Coronary artery (tissue), 2 donors: ENCODE measurements at places on chromosomes 3 and 15.

GRCh38 chr15:29207027-29207757, 62.4 kb downstream of the NSMCE3 start:
- DNase-seq: no peak

GRCh38 chr3:47762233-47762632, 19.5 kb downstream of the SMARCC1 start:
- DNase-seq: no peak

GRCh38 chr3:138441742-138442141, 7.3 kb downstream of the ESYT3 start:
- DNase-seq: no peak

DNA sequence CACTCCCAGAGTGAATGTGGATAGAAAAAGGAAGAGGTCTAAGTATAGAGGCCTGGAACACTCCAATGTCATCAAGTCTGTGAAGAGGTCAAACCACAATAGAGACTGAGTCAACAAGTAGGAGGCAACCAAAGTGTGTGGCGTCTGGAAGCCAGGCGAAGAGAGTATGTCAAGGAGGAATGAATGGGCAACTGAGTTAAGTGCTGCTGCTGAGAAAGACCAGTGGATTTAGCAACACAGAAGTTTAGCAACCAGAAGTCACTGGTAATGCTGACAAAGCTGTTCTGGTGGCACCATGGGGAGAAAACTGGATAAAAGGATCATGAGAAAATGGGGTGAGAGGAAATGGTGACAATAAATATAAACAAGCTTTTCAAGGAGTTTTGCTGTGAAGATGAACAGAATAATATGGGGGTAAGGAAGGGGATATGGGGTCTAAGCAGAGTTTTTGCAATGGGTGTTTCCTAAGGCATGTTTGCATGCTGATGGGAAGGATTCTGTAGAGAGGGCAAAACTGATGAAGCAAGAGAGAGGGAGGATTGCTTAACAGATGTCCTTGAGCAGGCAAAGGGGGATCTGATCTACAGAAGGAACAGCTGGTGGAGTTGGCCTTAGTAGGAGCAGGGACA, 38.4 kb downstream of the PCOLCE2 start:
- DNase-seq: no peak

DNA sequence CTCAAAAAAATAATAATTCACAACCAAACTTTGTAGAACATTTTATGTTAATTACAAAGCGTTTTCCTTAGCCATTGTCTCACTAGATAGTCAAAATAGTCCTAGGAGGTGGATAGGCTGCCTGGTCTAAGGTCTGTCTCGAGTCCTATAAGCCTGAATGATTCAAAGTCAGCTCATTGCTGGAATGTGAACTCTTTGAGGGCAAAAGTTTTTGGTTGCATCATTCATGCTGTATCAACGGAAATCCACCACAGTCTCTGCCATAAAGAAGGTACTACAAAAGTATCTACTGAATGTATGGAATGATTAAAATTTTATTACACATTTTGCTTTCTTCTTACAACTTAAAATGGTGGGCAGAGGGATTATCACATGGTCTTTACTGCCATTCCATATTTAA, 387.3 kb upstream of the RARB start:
- DNase-seq: no peak

- no peak for DNase-seq
Observed at GRCh38 chr3:37899101-37899707, 37.5 kb downstream of the CTDSPL start.

DNA sequence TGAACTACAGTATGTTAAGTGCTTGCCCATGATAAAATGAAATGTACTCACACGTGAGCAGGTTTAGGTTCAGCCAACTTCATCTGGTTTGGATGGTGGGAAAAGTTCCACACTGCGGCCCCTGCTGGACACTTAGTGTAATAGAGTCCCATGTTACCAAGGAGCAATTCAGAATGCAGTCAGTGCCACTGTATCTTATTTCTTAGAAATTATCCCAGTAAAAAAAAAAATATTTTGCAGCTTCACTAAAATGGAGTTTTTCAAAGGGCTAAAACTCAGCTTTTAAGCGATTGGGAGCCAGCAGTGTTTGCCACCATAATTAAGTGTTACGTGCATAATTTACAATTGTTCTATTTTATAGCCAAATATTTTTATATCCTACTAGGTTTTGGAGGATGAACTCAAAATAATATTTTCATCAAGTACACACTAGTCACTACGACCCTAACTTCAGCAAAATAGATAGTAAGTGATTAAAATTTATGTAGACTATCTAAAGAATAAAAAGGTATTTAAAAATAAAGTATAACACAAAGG, 371.7 kb upstream of the GBE1 start:
- no peak for DNase-seq

GRCh38 chr3:105674437-105675065, 194.3 kb downstream of the CBLB start:
- no peak for DNase-seq

DNA sequence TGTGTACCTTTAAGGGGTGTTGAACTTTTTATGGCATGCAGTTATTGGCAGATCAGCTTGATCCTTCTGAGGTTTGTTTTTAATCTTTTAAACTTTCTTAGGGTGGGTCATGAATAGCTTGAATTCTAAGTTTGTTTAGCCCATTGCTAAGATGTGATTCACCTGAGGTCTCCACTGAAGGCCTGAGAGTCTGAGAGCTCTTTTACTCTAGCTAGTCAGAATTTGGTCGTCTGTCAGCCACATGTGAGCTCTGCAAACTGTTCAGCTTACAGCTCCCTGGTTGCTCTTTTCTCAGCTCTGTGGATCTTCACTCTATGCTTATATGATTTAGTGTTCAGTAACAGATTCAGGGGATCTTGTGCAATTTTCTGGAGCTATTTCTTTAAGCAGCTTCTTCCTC, 161.3 kb downstream of the ABHD5 start:
- DNase-seq: no peak

- DNase-seq: no peak
Observed at GRCh38 chr15:77024273-77025082, 29.6 kb downstream of the PSTPIP1 start.

DNA sequence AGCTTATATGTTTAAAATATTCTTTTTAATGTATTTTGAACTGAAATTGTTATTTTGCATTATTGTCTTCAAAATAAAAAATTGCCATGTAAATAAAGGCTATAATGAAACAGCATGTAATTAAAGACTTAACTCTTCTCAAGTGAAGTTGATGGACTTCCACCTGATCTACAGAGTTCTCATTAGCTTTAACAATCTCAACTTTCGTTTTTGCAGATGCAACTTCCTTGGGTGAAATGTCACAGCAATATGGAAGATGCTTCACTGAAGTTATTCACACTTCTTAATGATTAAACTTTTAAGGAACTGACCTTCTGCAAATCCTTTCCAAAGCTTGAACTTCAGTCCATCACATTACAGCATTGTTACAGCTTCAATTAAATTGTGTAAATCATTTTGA, 63.6 kb downstream of the OSTN start:
- DNase-seq: no peak

- no peak for DNase-seq
Observed at GRCh38 chr3:43870844-43871626, 180.3 kb downstream of the ABHD5 start.

DNA sequence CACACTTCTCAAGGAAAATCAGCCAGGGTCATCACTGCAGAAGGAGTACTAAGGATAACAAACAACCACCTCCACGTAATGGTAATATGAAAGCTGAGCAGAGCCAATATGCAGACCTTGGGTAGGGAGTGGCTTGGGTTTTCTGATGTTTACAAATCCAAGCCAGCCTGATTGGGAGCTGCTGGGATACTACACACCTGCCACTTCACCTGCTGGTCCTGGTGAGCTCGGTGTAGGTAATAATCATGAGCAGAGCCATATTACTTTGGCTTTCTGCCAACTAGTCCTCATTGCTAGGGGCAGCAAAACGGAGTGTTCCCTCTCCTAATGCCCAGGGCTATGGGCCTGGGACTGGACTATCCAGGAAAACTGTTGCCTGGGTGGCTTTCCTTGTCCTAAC, 433.5 kb upstream of the PPP2R3A start:
- no peak for DNase-seq

- no peak for DNase-seq
Observed at GRCh38 chr15:100112061-100112420, 229.7 kb downstream of the ADAMTS17 start.

DNA sequence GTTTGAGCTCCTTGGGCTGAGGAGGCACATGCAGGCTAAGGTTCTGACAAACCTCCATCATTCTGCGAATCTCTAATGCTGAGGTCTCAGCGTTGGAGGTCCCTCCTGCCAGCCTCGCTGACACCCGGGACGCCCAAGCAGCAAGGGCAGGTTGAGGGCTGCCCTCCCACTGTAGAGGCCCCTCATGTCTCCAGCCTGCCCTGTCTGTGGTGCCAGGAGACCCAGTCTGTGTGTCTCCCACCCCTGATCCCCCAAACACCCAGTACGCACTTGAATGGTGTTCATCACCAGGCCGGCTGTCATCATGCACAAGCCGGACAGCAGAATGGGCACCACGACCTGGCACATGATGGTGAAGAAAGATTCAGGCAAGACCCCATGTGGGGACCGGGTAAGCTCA, 27.8 kb downstream of the SLC41A3 start:
- DNase-seq: no peak

GRCh38 chr3:9308298-9308990, 54.4 kb upstream of the THUMPD3 start:
- no peak for DNase-seq

DNA sequence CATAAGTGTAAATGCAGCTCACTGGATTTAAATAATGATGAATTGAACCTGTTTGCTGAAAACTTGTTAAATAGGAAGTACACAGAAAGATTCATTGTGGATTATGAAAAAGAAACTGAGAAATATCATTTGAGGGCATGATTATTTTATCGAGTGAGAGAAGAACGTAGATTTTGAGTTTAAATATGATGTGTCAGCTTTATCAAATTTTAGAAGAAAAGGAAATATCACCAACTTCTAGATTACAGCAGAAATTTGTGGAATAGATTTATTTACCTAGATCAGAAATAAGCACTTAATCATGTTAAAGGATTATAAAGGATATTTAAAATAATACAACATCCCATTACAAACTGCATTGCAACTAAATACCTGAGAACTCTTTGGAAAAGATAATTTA, 315.5 kb downstream of the ZPLD1 start:
- DNase-seq: no peak

DNA sequence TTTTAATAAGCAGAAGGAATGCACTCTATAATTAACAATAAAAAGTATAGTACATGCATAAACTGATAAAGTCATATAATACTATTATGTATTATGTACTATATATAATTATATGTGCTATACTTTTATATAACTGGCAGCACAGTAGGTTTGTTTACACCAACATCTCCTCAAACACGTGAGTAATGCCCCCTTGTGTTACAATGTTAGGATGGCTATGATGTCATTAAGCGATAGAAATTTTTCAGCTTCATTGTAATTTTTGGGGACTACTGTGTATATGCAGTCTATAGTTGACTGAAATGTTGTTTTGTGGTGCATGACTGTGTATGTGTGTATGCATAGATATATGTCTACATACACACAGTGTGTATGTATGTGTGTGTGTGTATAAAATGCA, 100.6 kb downstream of the SLMAP start:
- DNase-seq: no peak

- no peak for DNase-seq
Observed at GRCh38 chr3:22734207-22734606, 468.9 kb upstream of the UBE2E2 start.

DNA sequence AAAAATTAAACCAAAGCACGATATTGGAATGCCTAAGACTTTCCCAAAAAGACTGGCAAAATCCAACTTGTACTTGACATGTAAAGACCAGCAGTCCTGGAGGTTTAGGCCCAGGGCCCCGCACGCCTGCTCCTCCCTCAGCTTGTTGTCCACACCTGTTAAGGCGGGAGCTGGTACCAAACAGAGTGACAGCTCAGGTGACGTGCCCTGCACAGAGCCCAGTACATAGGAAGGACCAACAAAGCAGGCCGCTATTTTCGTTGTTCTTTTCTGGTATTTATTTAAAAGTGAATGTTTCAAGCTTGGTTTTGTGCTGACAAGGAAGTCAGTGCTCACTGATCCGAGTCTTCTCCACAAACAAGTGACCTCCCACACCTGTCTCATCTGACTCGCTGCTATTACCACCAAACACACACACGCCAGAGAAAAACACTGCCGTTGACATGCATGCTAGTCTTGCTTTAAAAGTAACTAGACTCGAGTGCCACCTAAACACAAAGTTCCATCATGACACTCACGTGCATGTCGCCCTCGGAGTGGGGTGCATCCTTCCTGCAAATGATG, 50.2 kb downstream of the HERC2 start:
- DNase-seq: no peak
